Pancreas (tissue), 10 donors: ENCODE measurements at places on chromosomes 12 and 14. TPM values are rescaled to one million over a fixed set of nuclear protein-coding genes. Genes with fewer than 3 reads are reported as not detected.

GRCh38 chr14:68133856-68134255 is 314.3 kb downstream of the RAD51B start:
- no peak for DNase-seq

- DNase-seq: no peak
These were observed 67.1 kb upstream of the CCND2 start for GRCh38 chr12:4206470-4206869.

- no peak for DNase-seq
These were observed 273.9 kb downstream of the NUAK1 start for GRCh38 chr12:105864901-105865300.

- no peak for DNase-seq
These were observed 970.3 kb downstream of the BCL11B start for GRCh38 chr14:98301681-98302080.

GRCh38 chr12:44696542-44696941 is 179.6 kb downstream of the NELL2 start:
- DNase-seq: no peak

GRCh38 chr14:22338917-22339715 is 249.9 kb downstream of the DAD1 start:
- peak; percentile 23 for DNase-seq

Gene BTG1
- 142 TPM for total RNA-seq

DNA sequence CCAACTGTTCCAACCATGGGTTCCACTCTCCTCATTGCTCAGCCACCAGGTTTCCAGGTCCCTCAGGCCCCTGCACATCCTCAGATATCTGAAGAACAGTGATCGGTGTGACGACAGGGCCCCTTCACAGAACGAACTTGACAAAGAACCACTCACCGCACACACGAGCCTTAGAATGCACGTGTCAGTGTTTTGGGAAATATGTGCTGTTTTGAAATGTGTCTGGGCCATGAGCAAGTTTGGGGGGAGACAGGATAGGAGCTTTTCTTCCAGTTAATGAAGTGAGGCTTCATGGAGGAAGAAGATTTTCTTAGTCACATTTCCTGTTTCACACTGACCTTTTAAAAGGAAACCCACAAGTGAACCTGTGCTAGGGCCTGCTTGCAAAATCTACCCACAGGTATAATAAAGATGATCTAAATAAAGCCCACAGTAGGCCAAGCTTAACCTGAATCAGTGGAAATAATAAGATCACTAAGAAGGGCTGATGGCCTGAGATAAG is 58.6 kb downstream of the ZFP36L1 start:
- no peak for DNase-seq

DNA sequence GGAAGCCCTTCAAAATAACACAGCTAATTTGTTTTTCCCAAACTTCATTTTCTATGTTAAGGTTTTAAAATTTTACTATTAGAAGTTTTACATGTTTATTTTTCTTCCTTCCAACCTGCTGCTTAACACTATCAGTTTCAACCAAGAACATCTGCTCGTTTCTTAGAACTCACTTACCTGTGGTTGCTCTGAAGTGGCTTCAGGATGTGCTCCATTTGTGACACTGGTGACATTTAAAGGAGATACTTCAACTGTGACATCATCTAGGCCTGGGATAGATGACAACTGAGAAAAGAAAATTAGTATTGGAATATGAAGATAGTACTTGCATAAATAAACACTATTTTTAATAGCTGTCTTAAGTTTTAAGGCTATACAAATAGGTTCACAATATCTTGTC is 17.9 kb downstream of the WASHC3 start:
- DNase-seq: no peak

DNA sequence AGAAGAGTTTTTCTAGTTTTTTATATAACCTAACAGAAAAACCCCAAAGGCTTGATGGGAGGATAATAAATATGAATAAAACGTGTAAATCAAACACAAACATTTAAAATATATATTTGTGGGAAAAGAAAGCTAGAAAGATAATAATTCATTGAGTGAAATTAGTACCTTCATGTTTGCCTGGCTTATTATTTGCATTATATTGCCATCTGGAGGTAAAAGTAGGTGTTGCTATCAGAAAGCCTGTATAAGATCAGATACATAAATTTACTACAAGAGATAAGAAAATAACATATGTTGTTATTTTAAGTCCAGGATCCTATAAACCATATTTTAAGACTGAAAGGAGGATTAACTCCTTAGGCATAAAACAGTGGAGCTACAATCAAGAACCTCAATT is 77.7 kb downstream of the NTS start:
- DNase-seq: no peak

Gene KRT78
- 0.35 TPM for total RNA-seq

- no peak for DNase-seq
These were observed 21.2 kb upstream of the HSPB8 start for GRCh38 chr12:119157528-119157927.

Gene CLEC2A
- total RNA-seq: not detected

- DNase-seq: no peak
These were observed 51.5 kb upstream of the GPATCH2L start for GRCh38 chr14:76100236-76100635.

DNA sequence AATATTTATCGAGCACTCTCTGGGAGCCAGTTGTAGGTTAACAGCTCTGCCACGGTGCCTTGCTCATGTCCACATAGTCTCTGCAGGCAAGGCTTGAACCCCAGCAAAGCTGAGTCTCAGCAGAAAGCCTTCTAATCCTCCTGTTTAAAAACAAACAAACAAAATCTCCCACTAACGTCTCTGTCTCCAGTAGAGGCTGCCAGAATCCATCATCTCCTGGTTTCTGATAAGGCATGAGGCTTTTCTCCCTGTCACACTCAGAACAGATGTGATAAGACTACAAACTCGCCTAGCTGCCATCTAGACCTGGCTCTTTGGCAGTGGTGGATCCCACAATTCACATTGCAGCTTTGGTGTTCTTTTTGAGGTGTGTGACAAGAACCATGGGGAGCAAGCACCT is 813.2 kb downstream of the AACS start:
- no peak for DNase-seq

Gene FITM1
- 12.0 TPM for total RNA-seq

GRCh38 chr14:31138301-31138700 is 69.3 kb downstream of the HECTD1 start:
- DNase-seq: no peak

DNA sequence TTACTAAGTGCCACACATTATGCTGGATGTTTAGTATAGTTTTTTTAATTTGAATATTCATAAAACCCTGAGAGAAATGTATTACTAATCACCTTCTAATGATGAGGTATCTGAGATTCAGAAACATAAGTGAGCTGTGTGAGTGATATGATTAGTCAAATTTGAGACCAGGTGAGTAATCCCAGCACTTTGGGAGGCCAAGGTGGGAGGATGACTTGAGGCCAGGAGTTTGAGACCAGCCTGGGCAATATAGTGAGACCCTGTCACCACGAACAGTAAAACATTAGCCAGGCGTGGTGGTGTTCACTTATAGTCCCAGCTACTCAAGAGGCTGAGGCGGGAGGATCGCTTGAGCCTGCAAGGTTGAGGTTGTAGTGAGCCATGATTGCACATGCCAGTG is 438.4 kb downstream of the RAD51B start:
- no peak for DNase-seq

- no peak for DNase-seq
These were observed 238.8 kb downstream of the DACT1 start for GRCh38 chr14:58876608-58877007.

DNA sequence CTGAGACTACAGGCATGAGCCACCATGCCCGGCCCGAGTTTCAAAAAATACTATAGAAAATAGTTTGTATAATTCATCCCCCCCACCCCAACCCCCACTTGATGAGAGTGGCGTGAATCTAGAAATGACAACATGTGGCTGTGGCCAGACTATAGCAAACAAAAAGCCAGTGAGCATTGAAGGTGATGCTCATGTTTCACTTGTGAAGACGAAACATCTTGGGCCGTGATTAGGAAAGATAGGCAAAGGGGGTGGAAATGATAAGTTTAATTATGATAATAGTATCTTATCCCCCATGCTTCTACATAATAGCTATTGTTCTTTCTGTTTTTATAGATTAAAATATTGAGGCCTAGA is 8.5 kb downstream of the BORCS5 start:
- no peak for DNase-seq

Gene SMOC1
- total RNA-seq: 3.8 TPM

GRCh38 chr12:93080994-93081809 is 152.1 kb upstream of the EEA1 start:
- DNase-seq: no peak

DNA sequence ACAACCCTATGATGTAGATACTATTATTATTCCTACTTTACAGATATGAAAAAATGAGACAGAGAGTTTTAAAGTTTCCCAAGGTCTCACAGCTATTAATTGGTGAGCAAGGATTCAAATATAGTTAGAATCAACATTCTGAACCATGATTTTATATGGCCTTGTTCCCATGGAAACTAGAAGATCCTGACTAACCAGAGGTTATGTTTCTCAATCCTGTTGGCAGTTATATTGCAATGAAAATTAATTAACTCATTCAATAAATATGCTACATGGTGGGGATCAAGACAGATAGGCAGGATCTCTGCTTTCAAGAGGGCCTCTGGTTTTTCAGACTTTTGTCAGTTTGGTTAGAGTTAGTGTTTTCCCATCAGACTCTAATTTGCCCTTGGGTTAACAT is 9.3 kb upstream of the FUT8 start:
- DNase-seq: no peak

- no peak for DNase-seq
These were observed 108.6 kb upstream of the DYRK2 start for GRCh38 chr12:67539946-67540345.

- peak; percentile 44 for DNase-seq
These were observed 6.5 kb downstream of the ZBTB1 start for GRCh38 chr14:64510825-64511671.
